ENCODE measurements at places on chromosomes 5 and 9.

- no peak for DNase-seq
Measured at GRCh38 chr9:73916016-73916673, 581.0 kb upstream of the RORB start.

- peak; percentile 94 for DNase-seq
Measured at GRCh38 chr5:91379914-91380490, 3.1 kb downstream of the ARRDC3 start.

DNA sequence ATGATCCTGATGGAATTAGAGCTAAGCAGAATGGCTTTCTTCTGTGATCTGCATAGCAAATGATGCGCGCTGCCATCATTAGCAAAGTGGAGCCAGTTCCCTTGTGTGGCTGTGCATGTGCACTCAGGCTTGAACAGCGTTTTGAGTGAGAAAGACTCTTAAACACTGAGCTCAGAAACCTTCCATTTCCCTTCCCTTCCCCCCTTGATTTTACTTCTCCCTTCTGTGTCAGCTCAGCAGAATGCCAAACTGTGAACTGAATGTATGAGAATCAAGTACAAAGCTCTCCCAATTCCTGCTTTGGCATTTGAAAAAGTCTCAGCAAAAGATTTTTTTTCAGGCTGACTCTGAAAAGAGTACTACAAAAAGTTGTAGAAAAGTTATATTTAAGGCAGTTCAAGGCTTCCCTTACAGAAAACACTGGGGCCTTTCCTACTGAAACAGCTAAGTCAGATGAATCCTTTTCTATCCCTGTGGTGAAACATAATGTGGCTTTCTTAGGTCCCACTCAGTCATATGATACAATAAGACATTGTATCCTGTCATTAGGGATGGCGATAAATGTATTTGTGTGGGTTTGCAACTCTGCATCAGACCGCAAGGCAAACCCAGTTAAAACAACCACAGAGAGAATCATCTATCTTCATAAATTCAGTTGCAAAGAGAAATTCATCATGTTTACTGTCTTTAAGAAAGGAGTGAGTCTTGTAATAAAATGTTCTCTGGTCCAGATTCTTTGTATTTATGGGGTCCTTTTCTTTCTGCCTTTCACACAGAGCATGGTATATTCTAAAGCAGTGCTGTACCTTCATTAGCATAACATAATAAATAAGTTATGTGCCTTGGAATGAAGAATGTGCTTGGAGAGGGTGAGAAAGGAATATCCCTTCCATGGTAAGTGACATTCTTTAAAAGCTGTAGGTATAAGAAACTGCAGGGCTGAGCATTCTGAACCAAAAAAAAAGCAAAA is 222.6 kb downstream of the CAAP1 start:
- DNase-seq, result no peak

DNA sequence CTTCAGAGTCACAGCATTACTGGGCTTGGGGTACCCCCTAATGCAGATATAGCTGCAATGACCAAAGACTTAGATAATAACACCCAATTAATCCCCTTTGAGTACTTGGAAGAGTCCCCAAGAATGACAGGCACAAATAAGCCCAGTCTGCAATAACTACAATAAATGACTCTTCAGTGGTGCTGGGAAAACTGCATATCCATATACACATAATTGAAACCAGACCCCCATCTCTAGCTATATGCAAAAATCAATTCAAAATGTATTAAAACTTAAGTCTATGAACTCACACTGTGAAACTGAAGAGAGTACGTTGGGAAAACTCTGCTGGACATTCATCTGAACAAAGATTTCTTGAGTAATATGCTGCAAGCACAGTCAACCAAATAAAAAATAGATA is 422.5 kb downstream of the CDH18 start:
- no peak for DNase-seq

DNA sequence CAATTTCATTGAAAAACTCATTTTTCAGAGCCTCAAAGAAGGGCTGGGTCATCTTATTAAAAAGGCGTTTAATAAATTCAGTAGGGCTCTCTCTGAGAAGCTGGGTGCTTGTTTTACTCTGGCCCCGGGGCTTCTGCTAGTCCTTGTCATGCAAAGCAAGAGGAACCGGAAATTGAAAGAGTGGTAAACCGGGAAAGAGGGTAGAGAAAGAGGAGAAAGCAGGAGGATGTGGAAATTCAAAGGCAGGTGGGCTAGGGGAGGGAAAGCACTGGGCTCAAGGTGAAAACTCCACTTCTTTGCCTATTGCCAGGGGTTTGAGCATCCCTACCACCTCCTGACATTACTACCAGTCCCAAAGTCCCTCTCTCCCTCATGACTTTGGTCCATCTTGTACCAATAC is 64.6 kb upstream of the AGXT2 start:
- DNase-seq, result no peak

DNA sequence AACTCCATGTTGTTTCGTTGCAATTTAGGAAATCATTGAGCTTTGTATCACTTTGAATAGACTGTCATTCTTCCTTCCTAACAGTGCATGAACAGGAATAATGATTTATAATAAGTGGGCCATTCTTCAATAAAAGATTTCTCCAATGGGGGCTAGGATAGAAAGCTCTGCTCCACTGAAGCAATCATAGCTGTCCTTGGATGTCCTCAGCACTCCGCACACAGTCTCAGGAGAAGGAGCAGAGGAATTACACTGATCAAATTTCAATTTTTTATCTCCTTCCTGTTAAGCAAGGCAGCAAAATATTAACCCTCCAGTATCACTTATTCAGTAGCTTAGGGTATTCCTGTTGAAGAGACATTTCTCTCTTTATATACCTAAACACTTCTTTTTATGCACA is 532.7 kb upstream of the ST8SIA4 start:
- DNase-seq, result no peak

DNA sequence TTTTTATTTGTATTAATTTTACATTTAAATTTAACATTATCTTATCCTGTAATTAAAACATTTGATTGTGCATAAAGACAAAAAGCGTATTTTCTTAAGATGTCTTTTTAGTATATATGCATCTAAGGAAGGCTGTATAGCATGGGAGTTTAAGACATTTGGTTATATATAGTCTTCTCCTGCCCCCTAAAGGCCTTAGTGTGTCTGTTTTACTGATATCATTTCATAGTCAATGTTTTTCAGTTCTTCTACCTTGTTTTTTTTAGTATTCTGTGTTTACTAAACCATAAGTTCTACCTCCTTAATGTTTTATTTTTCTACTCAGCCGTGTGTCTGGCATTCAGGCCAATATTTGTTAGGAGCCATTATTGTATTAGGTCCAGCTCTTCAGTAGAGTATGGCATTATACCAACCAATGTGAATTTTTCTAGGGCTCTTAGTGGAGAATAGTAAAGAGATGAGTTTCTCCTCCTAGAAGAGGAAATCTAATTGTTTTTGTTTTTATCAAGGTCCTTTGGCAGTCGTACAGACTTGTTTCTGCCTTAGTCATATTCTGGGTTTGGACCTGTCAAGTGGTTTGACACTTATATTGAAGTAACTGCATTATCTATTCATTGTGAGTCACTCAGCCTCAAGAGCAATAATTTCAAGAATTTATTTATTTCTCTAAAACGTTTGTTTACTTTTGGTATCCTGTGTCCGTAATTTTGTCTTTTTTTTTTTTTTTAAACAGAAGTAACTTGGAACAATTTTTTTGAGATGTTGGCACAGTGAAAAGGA is 74.8 kb downstream of the SLF1 start:
- DNase-seq, result no peak

GRCh38 chr9:97984188-97985057 is 1.3 kb downstream of the ANP32B start:
- DNase-seq, result peak; percentile 87
